ENCODE measurements at places on chromosomes 7 and 10. TPM values are rescaled to one million over a fixed set of nuclear protein-coding genes. Genes with fewer than 3 reads are reported as not detected.

ACTL6B gene
- total RNA-seq = not detected

DNA sequence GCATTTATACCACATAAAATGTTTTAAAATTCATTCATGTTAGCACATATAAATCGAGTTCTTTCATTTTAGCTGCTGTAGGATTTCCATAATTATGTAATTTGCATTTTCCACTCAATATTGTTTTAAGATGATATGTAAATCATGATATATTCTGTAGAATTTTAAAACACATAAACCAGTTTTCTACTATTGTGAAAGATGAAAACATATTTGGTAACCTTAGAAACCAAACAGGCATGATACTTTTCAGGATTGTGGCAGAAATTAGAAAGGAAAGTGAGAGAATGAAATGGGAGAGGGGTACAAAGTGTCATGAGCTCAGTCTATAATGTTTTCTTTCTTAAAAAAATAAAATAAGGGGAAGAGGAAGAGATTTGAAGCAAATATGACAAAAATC lies 269.3 kb downstream of the PPP1R3A start:
- no peak for DNase-seq

DNA sequence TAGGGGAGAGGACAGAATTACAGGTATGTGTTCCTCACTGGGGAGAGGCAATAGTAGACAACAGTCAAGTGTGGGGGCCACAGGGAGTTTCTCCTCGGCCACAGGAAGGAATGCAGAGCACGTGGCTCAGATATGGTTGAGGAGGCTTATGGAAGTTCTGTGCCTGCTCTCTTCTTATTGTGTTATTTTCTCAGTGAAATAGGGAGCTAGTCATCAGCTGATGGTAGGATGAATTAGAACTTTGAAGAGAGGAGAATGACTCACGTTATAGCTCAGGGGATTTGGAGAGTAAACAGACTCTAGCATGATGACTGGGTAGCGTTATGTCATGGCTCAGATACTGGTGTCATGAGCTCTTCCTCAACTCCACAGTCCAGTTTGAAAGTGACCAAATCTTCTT lies 308.3 kb upstream of the IGFBP3 start:
- no peak for DNase-seq

DNA sequence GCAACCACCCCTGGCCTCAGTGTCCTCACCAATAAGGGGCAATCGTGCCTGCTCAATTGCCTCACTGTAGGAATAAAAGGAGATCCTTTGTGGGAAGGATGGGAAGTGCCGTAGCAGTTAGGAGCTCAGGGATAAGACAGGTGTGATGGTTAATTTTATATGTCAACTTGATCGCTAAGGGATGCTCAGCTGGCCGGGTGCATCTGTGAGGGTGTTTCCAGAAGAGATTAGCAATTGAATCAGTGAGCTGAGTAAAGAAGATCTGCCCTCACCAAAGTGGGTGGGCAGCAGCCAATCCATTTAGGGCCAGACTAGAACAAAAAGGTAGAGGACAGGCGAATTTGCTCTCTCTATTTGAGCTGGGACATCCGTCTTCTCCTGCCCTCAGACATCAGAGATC lies 46.3 kb downstream of the BUB3 start:
- no peak for DNase-seq

DNA sequence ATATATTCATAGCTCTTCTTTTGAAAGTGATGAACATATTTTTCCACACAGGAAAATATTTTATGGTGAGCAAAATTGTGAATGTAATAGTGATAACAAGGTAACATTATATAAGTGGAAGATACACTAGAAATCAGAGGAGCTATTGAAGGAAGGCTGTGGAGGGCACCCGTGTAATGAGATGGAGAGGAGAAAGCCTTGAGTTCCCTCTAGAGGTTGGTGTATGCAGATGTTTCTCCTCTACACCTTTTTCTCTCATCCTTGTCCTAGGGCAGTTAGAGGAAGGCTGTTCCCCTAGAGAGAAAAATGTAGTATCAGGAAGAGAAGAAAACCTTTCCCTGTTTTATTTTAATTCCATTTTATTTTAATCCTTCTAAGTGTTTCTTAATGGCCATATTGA lies 54.6 kb upstream of the NRG3 start:
- DNase-seq = no peak

DNA sequence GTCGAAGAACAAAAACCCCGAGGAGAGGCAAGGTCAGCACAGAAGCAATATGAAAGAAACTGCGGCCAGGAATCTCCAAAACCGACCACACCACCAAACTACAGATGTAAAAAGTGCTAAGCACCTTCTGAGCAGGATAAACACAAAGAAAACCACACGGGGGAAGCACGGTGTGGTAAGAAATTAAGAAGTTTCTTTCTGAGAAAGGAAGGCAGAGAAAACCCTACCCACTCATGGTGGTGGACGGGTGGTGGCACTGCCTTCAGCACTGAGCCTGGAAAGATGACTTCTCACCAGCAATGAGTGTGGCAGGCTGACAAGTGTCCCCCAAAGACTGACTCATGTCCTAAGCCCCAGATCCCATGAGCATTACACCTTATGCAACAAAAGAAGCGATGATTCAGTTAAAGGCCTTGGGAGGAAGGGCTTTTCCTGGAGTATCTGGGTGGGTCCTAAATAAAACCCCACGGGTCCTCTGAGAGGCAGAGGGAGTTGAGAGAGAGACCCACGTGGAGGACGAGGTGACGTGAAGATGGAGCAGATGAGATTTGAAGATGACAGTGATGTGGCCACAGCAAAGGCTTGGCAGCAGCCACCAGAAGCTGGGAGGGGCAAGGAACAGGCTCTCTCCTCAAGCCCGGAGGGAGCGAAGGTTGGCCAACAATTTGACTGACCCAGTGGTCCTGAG lies 124.9 kb downstream of the DLG5 start:
- DNase-seq = no peak

DNA sequence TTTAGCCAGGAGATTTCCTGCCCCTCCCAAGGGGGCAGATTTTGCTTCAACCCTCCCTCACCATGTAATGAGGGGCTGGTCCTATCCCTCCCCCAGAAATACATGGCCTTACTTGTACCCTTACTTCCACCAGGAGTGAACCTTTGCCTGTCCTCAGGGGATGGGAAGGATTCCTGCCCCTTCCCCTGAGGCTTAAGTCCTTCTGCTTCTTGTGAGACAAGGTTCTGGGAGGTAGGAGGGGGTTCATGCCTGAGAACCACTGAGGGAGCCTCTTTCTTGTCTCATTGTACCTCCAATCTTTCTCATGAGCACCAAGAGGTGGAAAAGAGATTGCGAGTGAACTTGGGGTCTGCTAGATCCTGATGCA lies 19.5 kb upstream of the MUC3A start:
- no peak for DNase-seq

DNA sequence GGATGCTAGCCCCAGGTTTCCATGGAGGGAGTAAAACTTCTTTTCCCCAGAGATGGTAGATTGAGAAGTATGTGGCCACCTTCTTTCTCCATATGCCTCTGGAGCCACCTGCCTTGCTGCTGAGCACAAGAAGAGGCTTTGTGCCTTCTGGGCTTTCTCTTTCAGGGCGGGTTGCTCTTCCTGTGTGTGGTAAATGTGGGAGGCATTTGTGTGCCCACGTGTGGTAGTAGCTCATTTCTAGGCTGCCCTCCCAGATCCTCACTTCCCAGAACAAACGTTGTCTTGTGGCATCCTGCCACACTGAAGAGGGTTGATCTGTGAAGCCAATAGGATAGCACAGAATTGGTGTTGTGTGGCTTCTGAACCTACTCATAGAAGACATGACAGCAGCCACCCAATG lies 342.0 kb upstream of the PODXL start:
- no peak for DNase-seq
